ENCODE measurements at places on chromosomes 5 and 9.

- no peak for DNase-seq
Observed at GRCh38 chr9:121577572-121577971, 73.9 kb upstream of the DAB2IP start.

DNA sequence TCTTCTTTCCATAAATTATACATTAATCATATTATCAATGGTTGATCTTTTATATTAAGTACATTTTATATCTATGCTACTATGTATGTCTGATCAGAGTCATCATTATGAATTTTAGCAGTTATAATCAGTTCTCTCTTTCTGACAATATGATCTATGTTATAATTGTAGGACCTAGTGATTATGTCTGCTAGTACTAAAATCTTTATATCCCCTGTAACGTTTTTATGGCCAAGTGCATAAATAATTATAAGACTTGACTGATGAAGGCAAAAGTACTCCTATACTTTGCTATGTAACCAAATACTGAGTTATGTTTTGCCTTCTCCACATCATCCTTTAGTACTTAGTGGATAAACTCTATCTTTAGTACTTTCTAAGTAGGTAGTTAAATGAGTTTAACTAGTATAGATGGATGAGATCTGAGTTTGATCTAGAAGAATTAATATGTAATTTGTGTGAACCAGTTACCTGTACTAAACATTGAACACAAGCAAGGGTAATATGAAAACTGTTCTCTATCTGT is 75.4 kb downstream of the SLF1 start:
- DNase-seq = no peak

DNA sequence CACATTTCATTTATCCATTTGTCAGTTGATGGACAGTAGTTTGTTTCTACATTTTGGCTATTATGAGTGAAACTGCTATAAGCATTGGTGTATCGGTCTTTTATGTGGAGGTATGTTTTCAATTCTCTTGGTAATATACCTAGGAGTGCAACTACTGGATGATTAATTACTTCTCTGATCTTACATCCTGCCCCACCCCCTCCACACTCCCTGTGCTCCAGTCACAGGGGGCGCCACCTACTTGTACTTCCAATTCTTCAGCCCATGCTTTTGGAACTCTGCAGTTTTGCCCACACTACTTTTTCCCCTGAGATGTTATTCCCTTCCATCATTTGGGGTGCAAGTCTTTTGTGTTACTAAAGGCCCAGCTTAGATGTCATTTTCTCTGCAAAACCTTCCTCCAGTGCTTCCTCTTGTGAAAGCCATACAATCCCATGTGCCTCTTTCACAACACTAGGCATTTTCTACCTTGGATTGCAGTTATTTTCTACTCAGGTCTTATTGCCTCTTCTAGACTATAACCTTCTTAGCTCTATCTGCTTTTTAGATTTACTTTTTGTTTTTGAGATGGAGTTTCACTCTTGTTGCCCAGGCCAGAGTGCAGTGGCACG is 42.1 kb downstream of the SEC61B start:
- DNase-seq = no peak

- DNase-seq = no peak
Observed at GRCh38 chr5:177972613-177973012, 23.4 kb downstream of the PROP1 start.

GRCh38 chr9:137477778-137478612 is 18.9 kb upstream of the NSMF start:
- no peak for DNase-seq

GRCh38 chr9:93599571-93600403 is 23.4 kb downstream of the PHF2 start:
- no peak for DNase-seq

- peak; percentile 36 for DNase-seq
Observed at GRCh38 chr9:69857131-69857530, 36.5 kb downstream of the CFAP95 start.

GRCh38 chr9:97564291-97565175 is 63.1 kb downstream of the TMOD1 start:
- DNase-seq = peak; percentile 30

GRCh38 chr5:167244583-167244982 is 1046.9 kb upstream of the WWC1 start:
- no peak for DNase-seq

- no peak for DNase-seq
Observed at GRCh38 chr9:119304555-119304954, 64.7 kb downstream of the BRINP1 start.

- DNase-seq = no peak
Observed at GRCh38 chr5:81763294-81763928, 12.5 kb upstream of the SSBP2 start.

- peak; percentile 80 for DNase-seq
Observed at GRCh38 chr5:159515909-159516415, 185.7 kb upstream of the IL12B start.

DNA sequence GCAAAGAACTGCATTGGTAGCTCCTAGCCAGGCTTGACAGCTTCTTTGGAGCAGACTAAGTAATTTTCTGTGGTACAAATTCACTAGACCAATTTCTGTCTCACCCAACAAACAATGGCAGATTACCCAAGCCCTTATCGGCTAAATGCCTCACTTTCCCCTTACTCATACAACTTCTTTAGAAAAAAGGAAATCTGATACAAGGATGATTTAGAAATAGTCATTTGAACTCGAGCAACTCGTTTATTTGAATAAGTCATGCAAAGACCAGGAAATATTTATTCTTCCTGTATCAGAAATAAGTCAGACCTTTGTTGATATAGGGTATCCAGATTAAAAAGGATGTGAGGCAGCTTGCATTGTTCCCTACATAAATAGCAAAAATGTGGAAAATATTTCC is 170.4 kb upstream of the CDH6 start:
- DNase-seq = no peak

DNA sequence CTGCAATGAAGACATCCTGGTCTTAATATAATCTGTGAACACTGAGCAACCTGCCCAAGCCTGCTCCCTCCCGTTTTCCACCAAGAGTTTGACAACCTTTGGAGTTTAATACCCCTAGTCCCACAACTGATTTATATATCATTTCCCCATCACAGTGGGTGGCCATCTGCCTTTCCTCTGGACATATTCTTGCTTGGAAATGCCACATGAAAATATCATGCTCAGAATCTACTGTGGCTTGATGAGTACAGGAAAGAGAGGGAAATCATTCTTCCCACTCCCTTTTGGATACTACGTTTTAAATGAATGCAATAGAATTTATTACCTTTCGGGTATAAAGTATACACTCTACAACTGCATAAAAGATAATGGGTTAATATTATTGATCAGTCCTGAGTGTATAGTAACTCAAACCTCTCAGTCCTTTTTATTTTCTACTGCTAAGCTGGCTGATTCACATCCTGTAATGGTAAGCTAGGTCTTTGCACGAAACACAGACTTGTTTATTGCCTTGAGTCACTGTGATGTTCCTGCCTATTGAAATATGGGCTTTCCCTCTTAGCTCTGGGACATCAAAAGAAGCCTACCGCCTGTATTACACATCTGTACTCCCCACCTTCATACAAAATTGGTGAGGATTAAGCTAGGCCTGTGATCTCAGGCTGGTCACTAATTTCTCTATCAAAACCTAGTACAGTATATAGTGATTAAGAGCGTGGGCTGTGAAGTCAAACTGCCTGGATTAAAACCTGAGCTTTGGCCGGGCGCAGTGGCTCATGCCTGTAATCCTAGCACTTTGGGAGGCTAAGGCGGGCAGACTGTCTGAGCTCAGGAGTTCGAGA is 67.6 kb upstream of the NR5A1 start:
- peak; percentile 90 for DNase-seq

- DNase-seq = peak; percentile 62
Observed at GRCh38 chr9:126326228-126327005, at the start of gene MVB12B. MVB12B (plus strand) TSS chr9:126326829; CDS start chr9:126326930, 101 bp downstream.

GRCh38 chr5:173583346-173583745 is 33.1 kb downstream of the BOD1 start:
- no peak for DNase-seq

DNA sequence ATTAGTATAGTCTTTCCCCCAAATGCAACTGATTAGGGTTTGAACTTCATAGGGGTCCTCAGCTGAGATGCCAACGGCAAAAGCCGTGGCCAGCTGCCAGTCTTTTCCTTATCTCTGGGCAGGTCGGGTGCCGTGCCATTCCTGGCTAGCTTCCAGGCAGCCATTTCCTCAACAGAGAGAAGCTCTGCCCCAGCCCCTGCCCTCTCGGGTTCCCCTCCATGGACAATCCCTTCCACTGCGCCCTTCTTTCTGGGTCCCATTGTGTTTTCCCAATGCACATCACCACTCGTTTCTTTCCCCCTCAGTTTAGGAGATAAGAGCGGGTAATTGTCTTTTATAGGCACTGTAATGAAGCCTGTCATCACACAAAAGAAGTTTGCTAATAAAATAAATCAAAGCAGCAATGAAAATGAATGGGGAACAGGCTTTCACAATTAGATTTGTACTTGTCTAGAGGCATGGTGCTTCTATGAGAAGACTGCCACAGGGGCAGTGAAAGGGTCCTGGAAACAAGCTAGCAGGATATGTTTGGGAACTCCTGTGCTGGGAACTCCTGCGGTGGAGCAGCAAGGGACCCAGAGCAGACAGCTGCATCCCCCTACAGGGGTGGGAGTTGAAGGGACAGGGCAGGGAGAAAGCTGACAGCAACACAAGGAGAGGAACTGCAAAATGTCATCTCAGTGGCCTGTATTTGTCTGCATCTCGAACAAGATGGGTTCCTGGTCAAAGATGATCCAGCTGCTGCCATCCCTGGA is 48.0 kb upstream of the SAP30L start:
- DNase-seq = no peak

DNA sequence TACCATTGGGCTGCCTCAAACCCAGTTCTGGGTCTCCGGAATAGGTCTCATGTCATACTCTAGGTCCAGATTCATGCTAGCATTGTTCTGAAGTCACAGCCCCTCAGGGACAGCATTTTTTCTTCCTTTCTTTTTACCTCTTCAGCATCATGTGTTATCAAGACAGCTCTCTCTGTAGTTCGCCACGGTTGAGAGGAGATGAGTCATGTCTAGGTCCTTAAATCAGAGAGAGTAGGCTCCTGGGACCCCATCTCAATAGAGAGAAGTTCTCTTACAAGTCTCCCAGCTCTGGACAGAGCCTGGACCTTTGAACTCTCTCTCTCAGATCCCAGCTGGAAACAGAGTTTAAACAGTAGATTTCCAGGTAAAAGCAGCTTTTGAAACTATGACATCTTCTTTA is 332.4 kb upstream of the CD180 start:
- DNase-seq = no peak

- no peak for DNase-seq
Observed at GRCh38 chr9:88530051-88530450, 4.9 kb upstream of the NXNL2 start.

DNA sequence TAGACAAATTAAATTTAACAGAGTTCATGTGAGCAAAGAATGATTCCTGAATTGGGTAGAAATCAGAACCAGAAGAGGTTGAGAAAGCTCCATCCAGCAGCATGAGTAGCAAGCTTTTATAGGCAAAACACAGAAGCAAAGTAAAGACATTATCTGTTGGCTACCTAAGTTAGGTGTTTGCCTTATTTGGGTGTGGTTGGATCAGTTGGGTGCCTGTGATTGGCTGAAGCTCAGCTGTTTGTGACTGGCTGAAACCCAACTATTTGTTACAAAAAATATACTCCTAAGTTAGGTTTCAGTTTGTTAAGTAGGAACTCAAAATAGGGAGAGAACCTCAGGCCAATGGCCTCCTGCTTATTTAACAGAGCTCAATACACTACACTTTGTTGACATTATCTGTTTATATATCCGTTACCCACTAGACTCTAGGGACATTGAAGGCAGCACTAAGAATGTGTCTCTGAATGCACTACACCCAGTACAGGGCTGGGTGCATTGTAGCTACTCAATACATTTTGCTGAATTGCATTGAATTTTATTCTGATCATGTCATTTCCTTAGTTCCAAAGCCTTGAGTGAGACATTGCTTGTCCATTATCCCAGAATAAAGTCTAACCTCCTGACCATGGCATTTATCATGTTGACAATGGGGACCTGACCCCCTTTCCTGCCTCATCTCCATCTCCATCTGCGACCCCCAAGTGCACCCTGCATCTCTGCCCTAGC is 98.7 kb downstream of the CCDC192 start:
- no peak for DNase-seq

DNA sequence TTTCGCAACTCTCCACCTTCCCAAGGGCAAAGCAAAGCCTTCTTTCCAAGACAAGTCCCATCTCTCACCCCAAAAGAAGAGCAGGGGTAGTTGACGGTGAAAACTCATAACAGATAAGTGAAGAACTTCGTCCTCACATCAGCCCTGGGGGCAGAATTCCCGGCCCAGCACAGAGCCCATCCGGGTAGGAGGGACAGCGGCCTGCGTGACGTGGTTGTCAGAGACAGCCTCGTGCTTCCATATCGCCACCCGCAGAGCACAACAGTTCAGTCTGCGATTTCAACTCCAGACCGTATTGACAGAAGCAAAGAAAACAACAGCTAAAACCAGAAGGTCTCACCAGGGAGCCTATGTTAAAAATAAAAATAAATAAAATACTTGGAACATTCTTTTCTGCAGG is 273.2 kb downstream of the SYK start:
- no peak for DNase-seq

DNA sequence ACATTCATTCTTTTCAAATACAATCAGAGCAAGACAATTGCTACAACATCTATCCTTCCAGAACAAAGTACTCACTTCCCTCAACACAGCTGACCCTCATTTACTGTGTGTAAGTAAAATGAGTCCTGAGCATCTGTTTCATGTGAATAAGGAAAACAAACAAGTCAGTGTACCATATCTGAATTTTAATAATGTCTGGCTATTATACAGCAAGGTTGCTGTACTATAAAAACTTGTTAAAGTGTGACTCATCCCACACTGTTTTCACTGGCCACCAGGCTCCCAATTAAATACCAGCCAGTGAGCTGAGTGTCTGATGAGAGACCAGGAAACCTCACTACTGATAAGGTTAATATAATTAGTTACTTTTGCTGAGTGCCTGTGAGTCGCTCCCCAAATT is 339.8 kb downstream of the AGTPBP1 start:
- DNase-seq = peak; percentile 40

DNA sequence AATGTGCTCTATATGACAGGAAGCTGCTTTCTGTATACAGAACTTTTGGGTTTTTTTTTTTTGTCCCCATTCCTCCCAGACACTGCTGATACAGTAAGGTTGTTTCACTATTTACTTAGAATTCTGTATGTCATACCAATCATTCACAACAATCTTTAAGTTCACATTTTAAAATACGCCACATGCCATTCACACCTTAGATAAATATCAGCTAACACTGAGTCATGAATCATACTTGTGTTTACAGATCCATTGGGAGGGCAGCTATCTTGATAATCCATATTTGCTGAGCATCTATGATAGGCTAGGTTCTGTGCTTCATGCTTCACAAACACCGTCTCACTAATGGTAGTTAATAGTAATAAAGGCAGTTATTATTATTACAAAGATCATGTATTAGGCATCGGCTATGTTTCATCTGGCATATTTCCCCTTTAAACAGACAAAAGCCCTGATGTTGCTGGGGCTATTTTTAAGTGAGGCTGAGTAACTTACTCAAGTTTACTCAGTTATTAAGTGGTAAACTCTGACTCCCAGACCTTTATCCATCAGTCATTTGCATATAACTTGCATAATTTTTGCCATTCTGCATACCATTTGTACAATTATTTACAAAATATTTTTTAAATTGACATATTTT is 152.2 kb upstream of the HMHB1 start:
- peak; percentile 54 for DNase-seq
